Fibroblast of lung (primary cell): ENCODE measurements at places on chromosomes 16 and 17.

DNA sequence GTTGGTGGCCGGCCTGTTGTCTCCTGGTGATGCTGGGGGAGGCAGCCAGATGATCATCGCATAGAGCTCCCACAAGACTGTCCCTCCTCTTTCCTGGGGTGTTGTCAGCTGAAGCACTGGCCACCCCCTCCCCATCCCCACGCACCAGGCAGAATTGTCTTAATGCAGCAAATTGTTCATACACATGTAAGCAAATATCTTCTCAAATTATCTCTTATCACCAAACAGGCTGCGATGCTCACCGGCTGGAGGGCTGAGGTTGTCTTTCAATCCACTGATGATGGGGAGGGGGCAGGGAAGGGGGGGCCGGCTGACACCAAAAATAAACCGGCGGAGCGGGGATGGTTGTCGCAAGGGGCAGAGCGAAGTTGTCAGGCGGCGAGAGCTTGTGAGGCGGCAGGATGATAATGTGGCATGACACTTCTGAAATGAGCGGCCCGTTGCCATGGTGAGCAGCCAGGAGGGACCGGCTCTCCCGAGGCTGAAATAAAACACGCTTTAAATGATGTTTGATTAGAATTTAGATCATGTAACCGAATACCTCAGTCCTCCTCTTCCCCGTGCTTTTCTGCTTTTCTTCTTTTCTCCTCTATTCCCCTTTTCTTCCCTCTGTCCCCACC, 59.8 kb downstream of the MRM1 start:
- DNase-seq = no peak

DNA sequence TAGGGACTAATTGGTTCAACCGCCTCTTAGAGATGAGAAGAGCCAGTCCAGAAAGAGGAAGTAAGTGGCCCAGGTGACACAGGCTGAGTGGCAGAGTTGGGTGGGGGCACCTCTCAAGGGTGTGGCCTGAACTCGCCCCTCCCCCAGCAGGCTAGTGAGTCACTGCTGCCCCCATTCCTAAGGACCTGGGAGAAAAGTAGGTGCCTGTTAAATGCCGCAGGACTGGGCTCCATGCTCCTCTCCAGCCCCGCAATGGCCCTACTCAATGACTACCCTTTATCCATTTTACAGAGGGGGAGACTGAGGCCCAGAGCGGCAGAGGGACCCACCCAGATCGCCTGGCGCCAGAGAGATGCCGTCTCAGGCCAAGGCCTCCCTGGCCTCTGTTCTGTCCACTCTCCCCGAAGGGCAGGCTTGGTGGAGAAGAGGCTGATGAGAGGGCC, 8.1 kb downstream of the TMEM235 start:
- no peak for DNase-seq

GRCh38 chr17:67224736-67225135, 20.3 kb downstream of the HELZ start:
- no peak for DNase-seq

DNA sequence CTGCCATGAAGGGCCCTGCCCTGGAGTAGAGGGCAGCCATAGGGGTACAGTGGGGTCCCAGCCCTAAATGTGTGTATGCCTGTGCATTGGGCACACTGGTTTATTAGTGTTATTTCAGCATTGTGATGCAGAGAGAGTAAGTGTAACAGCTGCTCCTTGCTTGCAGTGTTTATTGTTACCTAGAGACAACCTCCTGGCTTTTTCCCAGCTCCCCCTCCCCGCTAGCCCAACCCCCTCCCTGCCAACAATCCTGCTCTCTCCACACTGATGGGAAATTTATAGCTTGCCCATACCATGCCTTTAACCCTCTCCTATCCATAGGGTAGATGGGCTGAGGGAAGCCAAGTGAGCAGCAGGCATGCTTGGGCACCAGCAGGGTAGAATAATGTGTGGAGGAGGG, 51.3 kb downstream of the NEUROD2 start:
- no peak for DNase-seq

DNA sequence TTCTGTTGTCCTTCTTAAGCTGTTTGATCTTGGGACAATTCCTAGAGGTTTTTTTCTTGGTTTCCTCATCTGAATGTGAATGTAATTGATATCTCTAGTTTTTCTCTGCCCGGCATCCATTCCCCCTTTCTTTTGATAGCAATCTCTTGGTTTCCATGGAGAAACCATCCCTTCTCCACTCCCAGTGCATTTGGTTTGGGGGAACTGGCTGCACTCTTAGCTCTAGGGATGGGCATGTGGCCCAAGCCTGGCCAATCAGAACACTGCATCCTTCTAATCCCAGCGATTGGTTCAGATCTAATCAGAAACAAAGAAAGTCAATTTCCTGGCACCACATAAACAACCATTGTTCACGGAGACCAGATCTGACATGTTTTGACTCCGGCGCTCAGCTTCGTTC, 45.1 kb downstream of the IRX3 start:
- no peak for DNase-seq

DNA sequence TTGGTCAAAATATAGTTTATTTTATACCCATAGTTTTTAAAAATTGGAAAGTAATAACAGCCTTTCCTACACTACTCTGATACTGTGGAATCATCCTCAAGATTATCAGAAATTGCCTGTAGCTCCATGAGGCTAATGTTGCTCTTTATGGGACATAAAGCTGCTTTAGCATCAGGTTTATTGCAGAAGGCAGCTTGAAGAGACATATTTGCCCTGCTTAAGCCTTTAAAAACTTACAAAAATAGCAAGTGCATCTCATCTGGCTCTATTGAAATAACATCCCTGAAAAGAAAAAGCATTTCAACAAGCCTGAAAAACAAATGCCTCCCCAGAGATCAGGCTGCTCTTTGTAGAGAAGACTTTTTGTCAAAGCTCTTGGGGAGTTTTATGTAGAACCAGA, 142.9 kb upstream of the MON1B start:
- DNase-seq = no peak

DNA sequence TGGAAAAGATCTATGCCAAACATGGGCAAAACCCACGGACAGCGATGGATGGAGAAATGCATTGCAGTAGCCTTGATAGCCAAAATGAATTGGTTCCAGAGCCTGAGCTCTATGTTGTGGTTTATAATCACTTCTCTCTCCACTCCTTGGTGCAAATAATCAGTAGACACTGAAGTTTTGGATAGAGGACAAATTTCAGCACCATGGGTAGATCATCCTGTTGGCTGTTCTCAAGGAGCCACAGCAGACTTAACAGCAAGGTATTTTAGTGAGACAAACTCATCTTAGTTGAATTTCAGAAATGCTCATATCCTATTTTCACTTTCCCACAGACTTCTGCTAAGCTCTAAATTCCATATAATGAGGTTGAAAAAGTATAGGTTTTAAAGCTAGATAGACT, 88.3 kb upstream of the CCL1 start:
- no peak for DNase-seq

- DNase-seq = peak; percentile 6
Measured at GRCh38 chr16:138049-138417, 440 bp downstream of the NPRL3 start.

DNA sequence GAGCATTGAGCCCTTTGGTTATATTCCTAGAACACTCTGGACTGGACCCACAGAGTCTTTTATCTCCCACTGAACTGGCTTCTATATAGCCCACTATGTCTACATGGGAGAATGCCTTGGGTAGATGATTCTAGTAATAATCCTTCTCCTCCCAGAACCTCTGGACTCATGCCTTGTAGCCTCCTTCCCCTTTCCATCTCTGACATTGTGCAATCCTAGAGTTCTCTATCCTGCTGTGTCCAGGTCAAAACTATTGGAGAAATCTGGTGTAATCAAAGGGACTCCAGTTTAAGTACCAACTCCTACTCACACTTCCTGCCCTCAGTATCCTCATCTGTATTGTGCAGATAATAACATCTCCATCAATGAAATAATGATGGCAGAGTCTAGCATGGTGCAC, 9.1 kb downstream of the RCVRN start:
- DNase-seq = no peak

DNA sequence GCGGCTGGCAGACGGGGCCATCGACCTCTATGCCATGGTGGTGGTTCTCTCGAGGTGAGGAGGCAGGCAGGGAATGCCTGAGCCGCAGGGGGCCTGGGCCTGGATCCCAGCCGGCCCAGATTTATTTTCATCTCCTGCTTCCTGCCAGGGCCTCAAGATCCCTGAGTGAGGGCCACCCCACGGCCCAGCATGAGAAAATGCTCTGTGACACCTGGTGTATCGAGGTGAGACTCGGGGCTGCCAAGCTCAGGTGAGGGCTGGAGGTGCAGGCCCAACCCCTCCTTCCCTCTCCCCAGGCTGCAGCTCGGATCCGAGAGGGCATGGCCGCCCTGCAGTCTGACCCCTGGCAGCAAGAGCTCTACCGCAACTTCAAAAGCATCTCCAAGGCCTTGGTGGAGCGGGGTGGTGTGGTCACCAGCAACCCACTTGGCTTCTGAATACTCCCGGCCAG, 4.9 kb downstream of the ACADVL start:
- DNase-seq = no peak

- DNase-seq = no peak
Measured at GRCh38 chr17:48545539-48545938, 630 bp upstream of the HOXB2 start.

DNA sequence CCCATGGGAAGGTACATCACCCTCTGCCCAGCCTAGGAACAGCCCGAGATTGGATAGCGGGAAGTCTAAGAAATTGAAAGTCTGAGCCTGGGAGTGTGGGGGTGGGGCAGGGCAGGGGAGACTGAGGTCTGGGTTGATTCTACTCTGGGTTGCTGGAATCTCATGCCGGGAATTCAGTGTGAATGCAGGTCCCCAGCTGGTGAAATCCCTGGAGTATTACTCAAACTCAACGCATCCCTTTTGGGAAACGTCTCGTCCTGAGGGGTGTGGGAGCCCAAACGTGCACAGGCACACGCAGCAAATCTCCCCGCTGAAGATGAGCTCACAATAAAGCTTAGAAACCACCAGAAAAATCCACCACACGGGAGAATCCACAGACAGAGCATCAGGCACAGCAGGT, 55.4 kb downstream of the SOCS1 start:
- no peak for DNase-seq

DNA sequence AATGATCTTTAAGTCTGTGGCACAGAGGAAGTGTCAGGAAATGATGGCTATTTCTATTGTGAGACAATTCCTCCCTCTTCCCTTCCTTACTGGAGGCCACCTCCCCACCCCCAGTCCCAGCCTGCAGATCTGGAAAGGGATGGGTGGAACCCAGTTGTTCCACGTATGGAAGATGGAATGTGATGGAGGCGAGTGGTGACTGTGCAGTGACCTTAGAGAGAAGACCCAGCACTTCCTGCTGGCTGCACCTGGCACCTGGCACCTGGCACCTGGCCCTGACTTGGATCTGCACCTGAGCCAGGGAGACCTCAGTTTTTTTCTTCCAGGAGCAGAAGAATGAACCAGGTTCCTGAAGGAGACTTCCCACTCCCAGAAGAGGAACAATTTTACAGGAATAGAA, 33.0 kb upstream of the TMC5 start:
- DNase-seq = no peak

GRCh38 chr16:89346869-89347268, 129.4 kb downstream of the ZNF778 start:
- DNase-seq = no peak

- DNase-seq = peak; percentile 27
Measured at GRCh38 chr17:80198144-80198661, 21.9 kb downstream of the SGSH start.

- DNase-seq = no peak
Measured at GRCh38 chr17:60335289-60335688, 56.6 kb downstream of the USP32 start.

DNA sequence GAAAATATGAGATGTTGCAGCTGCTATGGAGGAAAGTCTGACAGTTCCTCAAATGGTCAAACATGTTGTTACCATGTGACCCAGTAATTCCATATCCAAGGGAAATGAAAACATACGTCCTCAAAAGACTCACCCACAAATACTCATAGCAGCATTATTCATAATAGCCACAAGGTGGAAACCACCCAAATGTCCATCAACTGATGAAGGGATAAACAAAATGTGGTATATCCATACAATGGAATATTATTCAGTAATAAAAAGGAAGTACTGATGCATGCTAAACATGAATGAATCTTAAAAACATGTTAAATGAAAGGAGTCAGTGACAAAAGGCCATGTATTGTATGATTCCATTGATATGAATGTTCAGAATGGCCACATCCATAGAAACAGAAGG, 140.2 kb downstream of the PITPNC1 start:
- DNase-seq = no peak

DNA sequence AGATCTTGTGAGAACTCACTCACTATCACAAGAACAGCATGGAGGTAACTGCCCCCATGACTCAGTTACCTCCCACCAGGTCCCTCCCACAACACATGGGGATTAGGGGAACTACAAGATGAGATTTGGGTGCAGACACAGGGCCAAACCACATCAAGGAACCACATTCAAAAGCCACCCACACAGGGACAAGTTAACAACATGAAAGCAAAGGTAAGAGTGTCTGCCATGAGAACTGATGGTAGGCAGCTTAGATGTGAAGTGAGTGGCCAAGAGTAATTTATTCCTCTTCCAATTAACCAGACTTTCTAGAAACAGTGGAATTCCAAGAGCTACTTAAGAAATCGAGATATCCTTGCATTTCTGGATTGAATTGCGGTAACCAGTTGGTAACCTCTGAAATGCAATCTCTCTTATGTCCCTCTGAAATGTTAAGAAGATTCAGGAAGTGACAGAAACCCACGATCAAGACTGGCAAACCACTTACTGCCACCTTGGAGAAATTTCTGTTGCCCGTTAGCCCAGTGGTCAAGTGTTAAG, 167.4 kb upstream of the CACNG5 start:
- DNase-seq = no peak

DNA sequence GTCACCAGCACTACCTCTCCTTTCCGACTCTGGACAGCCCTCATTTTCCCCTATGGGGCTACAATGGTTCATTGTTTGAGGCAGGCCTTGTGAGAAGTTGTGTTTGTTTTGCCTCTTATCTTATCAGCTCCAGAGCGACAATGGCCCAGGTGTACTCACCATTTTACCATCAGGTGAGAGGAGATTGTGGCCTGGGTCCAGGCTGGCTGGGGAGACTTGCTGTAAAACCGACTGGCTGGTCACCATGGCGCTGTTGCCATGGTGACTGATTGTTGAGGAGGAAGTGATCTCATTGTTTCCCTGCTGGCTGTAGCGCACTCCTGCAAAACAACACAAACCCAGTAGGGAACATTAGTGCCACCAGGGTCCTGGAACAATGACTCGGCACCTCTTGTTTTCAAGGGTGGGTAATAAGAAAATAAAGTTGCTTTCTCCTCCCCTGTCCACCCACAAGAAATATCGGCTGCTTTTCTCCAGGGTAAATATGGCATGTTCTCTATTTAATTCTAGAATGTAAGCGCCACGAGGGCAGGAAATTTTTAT, 34.4 kb downstream of the HNF1B start:
- DNase-seq = peak; percentile 77

DNA sequence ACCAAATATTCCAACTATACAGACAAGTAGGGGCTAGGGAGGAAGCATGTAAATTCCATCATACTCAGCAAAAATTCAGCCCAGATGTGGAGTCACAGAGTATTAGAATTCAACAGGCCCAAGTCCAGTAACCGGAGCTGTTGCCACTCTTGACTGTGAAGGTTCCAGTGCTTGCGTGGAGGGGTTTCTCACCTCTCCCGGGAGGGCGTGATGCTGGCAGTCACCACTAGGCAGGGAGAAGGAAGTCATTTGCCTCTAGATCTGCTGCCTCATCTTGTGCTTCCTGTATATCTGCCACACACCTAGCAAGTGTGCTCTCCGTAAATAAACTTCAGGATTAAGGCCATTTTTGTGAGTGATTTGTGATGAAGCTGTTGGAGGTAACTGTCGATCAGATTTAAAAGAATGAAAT, 1.0 kb upstream of the CKLF start:
- no peak for DNase-seq

GRCh38 chr17:29949696-29950095, 8.3 kb downstream of the EFCAB5 start:
- DNase-seq = no peak
